ENCODE measurements at places on chromosomes 1 and 21.

DNA sequence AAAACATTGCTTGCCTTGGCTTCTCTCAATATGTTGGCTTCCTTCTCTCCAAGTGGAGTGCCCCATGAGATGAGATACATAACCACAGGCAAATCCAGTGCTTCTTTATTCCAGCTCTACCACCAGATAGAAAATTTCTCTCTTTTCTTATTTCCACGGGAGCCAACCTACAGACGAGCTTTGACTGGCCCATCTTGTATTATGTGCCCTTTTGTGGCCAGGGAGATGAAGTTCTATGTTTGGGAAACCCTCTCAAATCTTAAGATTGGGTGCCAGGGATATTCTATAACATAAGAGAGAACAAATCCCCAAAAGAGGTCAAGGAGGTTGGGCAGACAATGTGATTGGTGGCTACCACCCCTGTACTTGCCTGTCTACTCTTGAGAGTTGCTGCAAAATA, 351.8 kb downstream of the ZNF326 start:
- DNase-seq: no peak

- DNase-seq: no peak
Measured at GRCh38 chr1:84386716-84387479, 11.4 kb upstream of the DNASE2B start.

DNA sequence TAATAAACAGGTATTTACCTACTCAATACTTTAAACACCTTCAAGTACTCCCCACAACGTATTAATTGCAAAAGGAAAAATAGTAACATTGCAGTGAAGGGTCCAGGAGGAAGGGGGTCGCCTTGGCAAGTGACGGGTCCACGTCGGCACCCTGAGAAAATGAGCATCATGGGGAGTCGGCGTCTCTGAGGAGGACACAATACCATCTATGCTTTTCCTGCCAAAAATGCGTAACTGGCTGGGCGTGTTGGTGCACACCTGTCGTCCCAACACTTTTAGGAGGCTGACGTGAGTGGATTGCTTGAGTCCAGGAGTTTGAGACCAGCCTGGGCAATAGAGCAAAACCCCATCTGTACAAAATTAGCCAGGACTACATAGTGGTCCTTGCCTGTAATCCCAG, 7.3 kb downstream of the FTCD start:
- no peak for DNase-seq

DNA sequence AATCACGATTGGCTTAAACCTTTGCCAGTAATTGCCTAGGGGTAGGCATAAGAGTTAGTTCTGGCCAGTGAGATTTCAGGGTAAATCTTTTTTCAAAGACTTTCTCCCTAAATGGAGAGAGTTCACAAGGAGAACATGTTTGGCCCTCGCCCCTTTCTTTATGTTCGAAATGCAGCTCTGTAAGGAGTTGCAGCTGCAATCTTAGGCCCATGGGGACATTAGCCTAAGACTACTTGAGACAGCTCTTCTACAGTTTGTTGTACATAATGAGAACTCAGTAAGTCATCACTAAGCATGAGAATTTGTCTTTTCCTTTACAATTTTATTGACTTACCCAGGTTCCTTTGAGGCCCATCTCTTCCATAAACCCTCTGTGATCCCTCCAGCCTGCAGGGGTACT, 40.4 kb upstream of the GADD45A start:
- DNase-seq: no peak

DNA sequence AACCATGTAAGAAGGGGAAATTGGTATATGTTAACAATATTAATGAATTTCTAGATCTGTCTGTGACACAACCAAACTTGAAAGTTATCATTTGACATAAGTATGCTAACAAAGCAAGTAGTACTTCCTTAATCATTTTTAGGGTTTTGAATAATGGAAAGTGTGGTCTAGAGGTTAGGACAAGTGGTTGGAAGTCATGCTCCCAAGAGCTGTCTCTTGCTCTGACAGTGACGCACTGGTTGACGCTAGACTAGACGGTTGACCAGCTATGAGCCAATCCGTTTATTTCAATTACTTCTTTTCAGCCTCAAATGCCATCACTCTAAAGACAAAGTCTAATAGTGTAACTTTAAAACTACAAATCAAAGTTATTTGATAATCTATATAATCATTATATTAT, 20.7 kb upstream of the RGS1 start:
- no peak for DNase-seq

GRCh38 chr1:1358433-1359271, at the start of gene MXRA8:
MXRA8 (minus strand) TSS chr1:1358555; CDS start chr1:1358504, 51 bp downstream.
- no peak for DNase-seq

GRCh38 chr1:247102381-247102780, 1.8 kb downstream of the ZNF669 start:
- no peak for DNase-seq

GRCh38 chr21:29677326-29677725, 262.5 kb downstream of the GRIK1 start:
- DNase-seq: peak; percentile 58

DNA sequence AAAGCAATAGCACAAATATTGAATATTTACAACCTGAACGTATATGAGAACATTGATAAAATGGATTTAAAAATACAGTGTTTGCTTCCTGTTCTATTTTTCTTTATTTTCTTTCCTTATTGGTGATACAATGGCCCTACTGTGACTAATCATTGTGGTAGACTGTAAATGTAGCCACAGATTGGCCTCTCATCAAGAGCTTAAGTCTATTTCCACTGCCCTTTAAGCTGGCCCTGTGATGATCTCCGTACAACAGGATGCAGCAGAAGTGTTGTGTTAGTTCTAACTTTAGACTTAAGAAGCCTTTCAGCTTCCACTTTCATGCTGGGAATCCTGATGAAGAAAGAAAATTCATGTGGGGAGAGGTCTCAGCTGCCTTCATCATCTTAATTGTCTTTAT, 285.6 kb upstream of the B3GALT2 start:
- no peak for DNase-seq

DNA sequence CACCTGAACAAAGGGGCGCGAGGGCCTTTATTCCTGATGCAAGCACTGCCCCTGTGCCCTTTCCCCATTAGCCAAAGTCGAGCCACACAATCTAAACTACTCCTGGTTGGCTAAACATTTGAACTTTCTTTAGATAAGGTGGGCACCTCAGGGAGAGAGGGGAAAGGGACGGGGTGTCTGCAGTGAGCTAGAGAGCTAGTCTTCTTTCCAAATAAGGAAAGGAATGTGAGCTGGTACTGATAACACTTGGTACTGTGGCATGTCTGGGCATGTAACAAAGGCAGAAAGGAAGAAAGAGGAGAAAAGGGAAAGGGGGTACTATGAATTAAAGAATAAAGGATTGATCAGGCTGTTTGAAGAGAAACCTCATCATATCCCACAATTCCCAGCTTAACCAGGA, 62.8 kb downstream of the OVGP1 start:
- peak; percentile 37 for DNase-seq

DNA sequence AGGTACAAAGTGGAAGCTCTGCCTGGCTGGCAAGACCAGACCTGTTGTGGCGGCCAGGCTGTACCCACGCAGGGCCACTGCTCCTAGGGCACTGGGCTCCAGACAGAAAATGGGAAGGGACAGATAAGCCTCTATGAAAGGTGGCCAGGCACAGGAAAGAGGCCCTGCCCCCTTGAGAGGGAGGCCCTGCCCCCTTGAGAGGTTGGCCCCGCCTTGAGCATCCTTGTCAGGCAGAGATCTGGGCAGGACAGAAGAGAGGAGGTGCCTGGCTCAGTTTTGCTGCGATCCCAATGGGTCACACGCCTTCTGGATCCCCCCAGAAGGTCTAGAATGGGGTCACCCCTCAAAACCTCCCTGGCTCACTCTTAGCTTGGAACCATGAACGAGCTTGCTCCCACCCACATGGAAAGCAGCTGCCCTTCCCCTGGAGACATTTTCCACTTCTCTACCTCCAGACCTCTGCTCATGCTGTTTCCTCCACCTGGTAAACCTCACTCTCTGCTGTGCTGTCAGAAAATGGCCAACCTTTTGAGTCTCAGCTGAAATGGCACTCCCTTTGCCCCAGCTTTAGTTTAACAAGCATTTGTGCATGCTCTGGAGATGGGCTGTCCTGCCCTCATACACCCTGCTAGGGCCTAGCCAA, 17.5 kb upstream of the ECE1 start:
- DNase-seq: no peak

DNA sequence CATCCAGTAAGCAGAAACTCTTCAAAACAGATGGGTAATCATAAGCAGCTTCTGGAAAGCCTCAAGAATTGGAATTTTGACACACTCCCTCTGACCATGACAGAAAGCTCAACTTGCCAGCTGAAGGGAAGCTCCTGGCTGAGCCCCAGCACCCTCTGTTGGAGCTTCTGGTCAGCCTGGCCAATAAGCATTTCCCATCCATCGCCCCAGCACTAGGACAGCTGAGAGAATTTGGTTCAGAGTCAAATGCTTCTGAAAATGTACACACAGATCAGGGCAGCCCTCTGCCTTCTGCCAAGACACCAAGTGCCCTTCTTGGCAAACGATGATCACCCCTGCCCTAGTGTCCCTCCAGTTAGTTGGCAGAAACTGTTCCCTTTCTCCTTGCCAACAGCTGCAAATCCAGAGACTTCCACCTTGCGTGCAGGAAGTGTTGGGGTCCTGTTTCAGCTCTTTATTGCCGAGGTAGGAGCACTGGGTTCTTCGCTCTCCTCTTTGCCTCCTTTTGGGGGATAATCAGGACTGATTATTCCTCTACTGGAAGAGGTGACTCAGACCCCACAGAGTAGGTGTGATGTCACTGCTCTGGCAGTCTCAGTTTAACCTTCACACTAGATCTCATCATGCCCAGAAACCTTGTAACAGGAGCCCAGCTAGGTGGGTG, 11.9 kb downstream of the PIGV start:
- no peak for DNase-seq

DNA sequence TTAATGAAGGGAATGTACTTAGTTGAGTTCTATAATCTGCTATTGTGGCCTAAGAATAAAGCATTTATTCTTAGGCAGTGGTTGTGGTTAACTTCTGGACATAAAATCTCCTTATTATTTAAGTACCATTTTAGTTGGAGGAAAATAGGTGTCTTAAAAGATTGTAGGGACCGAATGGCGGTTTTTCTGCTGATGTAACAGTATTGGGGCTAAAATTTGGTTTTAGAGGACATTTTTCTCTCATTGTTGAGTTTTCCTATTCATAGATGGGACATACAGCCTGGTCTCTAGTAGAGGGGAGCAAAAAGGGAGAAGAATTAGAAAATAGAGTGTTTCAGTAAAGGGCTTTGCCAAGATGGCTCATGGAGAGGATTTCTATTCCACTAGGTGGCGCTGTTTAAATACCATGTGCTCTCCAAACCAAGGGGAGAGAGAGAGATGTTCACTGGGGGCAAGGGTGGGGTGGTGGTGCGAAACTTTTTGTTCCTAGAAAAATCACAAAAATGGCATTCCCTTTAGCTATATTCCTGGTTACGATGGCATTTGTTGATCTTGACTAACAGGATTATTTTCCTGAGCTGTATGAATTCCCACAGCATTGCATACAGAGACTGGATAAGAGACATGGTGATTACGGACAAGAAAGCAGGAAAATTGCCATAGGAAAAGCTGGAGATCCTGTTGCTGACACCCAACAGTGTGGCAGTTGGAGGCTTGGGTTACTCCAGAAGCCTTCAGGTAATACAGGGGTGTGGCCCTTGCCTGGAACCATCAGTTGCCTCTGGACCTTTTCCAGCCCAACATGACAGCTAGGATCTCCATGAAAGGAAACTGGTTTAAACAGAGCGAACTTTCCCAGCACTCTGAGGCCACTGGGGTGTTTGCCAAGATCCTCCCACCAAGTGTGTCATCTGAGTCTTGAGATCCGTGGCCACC, 18.2 kb upstream of the FCGR2A start:
- peak; percentile 46 for DNase-seq

DNA sequence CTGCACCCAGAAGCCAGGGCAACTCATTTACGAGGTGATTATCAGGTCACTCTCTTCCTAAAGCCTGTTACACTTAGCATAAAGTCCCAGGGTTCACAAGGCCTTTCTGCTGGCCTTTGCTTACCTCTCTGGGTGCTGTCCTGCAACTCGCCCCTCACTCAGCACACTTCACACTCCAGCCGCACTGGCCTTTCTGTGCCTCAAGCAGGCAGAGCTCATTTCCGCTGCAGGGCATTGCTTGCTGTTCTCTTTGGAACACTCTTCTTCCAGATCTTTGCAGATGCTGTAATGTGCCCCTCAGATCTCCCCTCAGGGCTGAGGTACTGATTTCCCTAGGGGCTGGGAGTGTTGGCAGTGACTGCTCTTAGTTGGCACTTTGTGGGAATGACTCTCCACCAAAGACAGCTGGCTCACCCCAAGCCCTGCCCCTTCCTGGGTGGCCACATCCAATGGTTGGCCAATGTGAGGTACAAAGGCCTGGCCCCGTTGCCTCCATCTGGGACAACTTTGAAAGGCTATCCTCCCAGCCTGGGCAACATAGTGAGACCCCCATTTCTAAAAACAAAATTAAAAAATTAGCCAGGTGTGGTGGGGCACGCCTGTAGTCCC, 50.8 kb upstream of the SSBP3 start:
- no peak for DNase-seq

- no peak for DNase-seq
Measured at GRCh38 chr1:97791251-97791650, 129.6 kb downstream of the DPYD start.

GRCh38 chr1:58816072-58816746, 32.4 kb upstream of the JUN start:
- peak; percentile 50 for DNase-seq

DNA sequence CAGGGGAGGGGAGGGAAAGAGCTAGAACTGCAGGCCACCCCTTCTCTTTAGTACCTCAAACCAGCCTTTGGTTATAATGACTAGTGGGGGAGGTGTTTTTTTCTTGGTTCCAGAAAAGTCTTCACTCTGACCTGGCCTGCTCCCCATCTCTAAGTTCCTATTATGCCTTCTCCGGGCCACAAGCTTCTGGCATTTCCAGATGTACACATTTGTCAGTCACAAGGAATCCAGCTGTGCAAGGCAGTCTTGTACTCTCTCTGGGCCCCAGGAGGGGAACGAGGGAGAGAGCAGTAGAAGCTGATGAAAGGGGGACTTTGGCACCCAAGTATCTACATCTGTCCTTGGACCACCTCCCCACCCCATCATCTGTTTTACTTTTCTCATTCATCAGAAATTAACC, 2.7 kb upstream of the FALEC start:
- DNase-seq: no peak

GRCh38 chr1:67619080-67619479, 65.9 kb upstream of the GADD45A start:
- DNase-seq: no peak

GRCh38 chr1:4615501-4615900, 38.9 kb upstream of the AJAP1 start:
- no peak for DNase-seq

GRCh38 chr1:246577082-246577719, 10.9 kb downstream of the CNST start:
- DNase-seq: no peak

- no peak for DNase-seq
Measured at GRCh38 chr1:96971849-96972602, 250.4 kb downstream of the PTBP2 start.

GRCh38 chr1:45012639-45013278, 705 bp downstream of the UROD start:
- peak; percentile 71 for DNase-seq

GRCh38 chr21:25569711-25570110, 37.6 kb downstream of the MRPL39 start:
- no peak for DNase-seq

GRCh38 chr1:203954788-203955552, 93.6 kb downstream of the SNRPE start:
- no peak for DNase-seq
